ENCODE measurements at places on chromosomes 2 and 18.

- DNase-seq: no peak
Observed at GRCh38 chr2:18432999-18433398, 127.5 kb downstream of the RDH14 start.

DNA sequence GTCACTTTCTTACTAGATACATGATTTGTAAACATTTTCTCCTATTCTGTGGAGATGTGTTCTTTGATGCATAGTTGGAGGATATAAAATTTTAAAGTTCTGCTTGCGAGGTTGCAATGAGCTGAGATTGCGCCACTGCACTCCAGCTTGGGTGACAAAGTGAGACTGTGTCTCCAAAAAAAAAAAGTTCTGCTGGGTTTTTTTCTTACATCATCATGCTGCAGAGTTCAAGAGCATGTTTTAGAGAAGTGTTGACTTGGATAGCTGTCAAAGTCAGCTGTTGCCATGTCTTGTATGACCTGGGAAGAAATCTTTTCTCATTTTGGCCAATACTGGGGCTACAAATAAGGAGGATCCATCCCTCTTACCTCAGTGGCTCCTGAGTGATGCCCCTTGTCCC is 71.3 kb downstream of the UGGT1 start:
- no peak for DNase-seq

DNA sequence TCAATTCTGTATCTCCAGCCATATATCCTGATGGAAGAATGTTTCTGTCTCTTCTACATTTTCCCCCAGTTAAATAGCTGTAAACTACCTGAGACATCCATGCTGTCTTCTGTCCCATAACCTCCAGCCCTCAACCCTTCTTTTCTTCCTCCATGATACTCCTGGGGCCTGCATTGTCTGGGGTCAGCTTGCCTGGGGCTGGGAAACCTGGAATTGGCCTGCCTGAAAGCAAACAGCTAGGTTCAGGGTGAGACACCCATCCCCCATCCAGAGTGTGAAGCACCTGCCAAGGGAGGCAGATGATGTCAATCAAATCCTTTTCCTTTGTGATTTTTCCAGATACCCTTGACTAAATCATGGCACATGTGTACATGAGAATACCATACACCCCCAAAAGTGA is 313.7 kb upstream of the MGAT5 start:
- no peak for DNase-seq

GRCh38 chr2:199019898-199020507 is 437.7 kb downstream of the SATB2 start:
- no peak for DNase-seq

GRCh38 chr2:12441750-12442475 is 274.8 kb upstream of the TRIB2 start:
- DNase-seq: no peak

DNA sequence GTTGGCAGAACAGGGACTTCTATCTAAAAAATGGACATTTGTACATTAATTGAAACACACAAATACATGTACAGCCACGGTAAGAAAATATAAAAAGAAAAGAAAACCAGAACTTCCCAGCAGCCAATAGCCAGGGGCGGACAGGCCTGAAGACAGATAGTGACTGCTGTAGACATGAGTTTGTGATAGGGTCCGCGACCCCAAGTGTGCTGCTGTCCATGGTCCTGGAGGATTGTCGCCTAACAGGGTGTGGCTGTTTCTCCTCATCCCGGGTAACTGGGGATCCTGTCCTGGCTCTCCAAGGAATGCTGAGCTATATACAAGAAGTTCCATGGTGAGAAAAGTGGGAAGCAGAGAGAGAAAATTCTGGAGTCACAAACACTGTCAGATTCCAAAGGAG is 266.5 kb upstream of the SALL3 start:
- DNase-seq: no peak

DNA sequence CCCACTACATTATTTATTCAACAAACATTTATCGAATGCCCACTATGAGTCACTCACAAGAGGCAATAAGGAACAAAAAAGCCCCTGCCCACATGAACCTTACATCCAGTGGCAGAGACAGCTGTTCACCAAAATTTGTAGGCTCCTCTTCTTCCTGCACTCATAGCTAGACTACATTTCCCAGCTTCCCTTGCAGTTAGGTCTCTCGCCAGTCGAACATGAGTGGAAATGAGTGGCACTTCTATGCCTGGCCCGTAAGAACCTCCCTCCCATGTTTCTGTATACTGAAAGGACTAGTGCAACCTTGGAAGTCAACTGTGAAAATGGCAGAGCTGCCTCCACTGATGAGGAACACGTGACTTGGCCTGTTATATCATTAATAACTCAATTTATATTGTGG is 19.4 kb upstream of the NCOA1 start:
- no peak for DNase-seq

DNA sequence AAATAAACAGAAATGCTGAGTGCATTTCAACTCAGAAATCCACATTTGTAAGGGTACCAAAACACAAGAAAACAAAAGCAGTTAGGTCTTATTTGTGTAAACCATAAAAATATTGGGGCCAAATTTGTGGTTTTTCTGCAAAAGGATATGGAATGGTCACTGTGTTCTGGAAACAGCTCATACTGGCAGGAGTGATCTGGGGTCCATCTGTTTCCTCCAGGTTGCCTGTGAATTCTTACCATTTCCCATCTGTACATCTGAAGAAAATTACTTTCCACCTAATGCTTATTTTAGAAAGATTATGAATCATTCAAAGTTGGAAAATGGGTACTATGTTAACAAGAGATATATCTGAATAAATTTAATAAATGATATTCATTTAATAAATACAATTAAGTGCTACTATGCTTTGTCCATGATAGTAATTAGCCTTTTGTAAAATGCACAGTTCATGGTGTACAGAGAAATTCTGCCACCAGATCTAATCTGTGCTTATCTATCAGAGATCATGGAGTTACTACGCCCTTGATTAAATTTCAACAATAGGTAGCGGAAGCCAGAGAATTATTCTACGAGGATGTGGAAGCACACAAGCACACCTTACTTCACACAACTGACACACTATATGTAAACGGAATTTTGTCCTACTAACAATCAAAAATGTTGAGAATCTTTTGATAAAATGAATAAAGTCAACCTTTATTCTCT is 10.9 kb downstream of the ALS2 start:
- DNase-seq: no peak

DNA sequence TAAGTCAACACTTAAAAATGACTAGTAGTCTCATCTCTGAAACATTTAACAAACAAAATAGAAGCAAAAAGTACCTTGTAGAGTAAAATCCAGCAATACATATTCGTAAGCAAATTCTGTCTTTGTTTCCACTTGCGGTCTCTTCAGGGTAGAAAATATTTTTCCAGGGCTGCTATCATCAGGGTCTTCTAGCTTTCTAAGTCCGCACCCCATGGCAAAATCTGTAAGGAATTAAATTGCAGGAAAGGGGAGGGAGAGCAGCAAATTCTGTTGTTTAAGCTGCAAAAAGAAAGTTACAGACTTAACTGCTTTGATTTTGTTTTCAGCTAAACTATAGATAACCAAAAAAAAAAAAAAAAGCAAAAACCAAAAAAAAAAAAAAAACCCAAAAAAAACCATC is at the start of gene RFTN2:
TSS of gene RFTN2 (minus strand) at position 342 of the 400 bp plus-strand sequence. CDS start at position 213, 129 bp downstream.
- no peak for DNase-seq

DNA sequence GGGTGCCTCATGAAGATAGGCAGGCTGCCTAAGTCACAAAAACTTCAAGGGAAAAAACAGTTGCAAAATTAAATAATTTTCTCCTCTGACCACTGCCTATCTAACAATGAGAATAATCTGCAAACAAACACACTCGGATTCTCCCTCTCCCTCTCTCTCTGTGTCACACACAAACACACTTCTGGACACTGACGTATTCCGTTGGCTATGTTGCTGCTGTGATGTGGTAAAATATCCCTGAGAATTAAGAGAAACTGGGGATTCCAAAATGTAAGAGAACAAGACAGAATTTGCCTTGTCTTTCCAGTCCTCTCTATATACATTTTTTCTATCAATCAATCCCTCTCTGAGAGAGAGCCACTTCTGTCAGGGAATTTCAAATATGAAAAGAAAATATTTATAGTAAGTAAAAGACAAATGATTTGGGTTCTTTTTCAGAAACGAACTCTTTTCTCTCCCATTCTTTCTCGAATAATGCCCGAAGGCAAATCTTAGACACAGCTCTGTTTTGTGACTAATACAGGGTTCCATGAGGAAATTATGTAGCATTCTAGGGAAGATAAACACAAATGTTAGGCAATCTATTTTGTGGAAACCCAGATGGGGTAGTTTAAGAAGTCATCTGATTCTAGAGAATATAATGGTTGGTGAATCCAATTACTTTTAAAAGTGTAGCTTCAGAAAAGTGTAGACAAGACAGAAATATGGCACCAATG is 310.3 kb upstream of the CYP26B1 start:
- no peak for DNase-seq

DNA sequence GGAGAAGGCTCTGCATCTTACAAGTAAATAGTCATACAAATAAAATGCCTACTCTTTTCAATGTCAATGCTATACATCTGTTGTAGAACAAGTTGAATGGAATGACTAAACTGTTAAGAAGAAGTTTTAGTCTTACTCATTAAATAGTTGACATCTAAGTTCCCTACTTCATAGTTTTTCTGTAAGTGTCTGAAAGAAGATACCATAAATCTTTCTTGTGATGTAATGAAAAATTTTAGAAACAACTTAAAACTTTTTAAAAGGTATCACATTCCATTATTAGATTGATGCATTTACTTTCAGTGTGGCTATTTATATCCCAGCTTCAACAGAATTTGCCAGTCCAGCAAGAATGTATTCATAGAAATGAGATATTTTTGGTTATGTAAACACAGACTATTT is 185.2 kb upstream of the EPC2 start:
- DNase-seq: no peak

DNA sequence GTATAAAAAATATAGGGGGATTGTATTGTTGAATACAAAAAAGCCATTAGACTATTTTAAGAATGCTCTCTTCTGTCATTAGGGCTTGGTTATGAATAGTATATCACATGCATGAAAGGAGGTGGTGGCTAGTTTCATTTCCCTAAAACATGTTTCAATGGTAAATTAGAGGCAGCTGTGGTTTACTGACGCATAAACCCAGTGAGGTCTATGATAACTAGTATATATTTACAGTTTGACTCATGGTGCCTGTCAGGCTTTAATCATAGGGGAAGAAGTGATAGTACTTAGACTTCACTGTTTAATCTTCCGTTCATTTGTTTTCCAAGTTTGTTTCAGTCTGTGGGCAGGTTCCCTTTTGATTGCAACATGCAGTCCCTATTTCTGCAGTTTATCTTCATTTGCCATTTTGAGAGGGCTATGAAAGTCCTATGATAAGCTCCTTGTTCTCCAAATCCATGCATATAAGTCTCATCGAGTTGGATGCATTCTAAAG is 55.1 kb upstream of the MAP4K3 start:
- DNase-seq: no peak

- DNase-seq: no peak
Observed at GRCh38 chr18:48728204-48728833, 189.5 kb downstream of the CTIF start.

DNA sequence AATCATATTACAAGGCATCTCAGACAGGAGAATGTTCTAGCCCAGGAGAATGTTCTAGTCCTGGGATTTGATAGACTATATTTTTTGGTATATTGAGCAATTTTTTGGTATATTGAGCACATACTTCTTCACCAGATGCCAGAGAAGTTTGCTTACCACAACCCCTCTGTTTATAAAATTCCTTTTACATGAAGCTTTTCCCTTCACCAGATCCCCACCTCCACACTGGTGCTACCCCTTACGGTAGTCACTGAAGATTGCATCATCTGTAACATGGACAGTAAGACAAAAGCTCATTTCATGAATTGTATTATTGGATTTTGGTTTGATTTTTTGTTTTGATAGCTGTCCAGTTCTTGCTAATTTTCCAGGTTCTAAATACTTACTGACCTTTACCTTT is 7.2 kb upstream of the HNMT start:
- no peak for DNase-seq

DNA sequence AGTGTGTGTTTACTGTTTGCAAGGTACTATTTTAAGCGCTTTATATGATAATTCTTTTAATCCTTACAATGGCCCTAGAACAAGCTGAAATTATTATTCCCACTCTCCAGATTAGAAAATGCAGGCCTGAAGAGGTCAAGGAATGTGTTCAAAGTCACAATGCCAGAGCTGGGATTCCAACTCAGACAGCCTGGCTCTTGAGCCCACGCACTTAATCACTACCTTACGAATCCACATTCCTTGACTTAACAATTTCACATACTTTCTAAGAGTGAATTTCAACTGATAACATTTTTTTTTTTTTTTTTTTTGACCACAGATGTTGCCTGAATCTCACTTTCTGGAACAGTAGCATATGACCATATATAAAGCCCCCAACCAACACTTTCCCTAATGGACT is 400.3 kb downstream of the NCKAP5 start:
- no peak for DNase-seq

- DNase-seq: no peak
Observed at GRCh38 chr2:2507417-2507997, 176.4 kb upstream of the MYT1L start.

- no peak for DNase-seq
Observed at GRCh38 chr18:39435996-39436395, 1870.4 kb upstream of the CELF4 start.

DNA sequence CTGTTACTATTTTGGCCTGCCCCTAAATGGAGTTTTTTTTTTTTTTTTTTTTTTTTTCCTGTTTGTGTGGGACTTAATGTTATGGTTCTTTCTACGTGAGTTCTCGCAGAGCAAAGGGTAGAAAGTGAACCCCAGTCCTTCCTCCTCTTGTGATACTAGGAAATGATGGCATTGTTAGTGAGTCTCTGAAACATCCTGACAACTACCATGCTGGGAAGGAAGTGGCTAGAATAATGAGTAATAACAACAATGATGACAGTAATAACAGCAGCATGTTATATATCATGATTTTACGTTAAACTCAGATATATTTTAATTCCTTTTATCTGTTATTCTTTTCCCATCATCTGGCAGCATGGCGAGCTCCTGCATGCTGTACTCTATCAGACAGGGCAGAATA is 216.2 kb upstream of the LINC00305 start:
- no peak for DNase-seq

DNA sequence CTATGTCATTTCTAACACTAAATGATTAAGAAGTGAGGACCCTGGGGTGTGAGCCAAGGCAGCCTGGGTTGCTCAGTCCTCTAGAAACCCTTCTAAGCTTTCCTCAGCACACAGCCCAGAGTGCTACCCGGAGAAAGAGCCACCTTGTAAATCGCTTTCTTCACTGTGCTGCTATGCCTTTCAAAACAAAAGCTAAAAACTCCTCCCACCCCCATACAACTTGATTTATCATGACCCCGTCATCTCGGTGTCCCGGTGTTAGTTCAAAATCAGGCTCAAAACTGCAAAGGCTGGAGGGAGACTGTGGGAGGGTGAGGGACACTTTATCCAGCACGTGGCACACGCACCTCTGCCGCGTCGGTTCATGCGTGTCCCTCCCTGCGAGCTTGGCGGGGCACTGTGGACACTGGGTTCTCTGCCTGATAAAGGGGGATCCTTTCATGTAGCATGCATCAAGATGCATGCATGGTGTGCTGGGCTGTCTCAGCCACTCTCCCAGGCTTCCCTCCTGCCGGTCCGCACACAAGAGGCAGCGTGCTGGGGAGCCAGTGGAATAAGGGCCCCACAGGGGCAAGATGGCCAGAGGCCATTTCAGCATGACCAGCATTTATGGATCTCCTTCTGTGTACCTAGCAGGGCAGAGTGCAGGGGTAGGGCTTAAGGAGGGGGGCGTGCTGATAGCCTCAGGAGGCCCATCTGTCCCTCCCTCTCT is 170.4 kb downstream of the SMAD7 start:
- DNase-seq: no peak
